ENCODE measurements at places on chromosomes 6 and 20.

GRCh38 chr6:145880361-145880760, 65.8 kb upstream of the FBXO30 start:
- DNase-seq = no peak

- DNase-seq = no peak
Observed at GRCh38 chr6:18053555-18054445, 66.4 kb upstream of the KIF13A start.

DNA sequence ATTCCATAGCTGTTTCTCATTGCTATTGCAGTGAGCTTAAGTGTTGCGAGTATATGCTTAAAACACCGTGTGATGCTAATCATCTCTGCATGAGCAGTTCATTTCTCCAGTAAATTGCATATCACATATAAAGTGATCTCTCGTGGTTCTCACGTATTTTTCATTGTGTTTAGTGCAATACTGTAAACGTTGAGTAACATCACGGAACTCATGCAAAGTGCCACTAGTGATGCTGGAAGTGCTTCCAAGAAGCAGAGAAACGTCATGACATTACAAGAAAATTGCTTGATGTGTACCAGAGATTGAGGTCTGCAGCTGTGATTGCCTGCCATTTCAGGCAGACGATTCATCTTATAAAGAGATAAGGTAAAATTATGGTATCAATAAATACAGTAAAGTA, 830.4 kb downstream of the GRIK2 start:
- DNase-seq = no peak

- DNase-seq = no peak
Observed at GRCh38 chr20:58331961-58332551, 22.5 kb downstream of the RAB22A start.

GRCh38 chr6:73644941-73645591, 8.7 kb downstream of the SLC17A5 start:
- DNase-seq = no peak

DNA sequence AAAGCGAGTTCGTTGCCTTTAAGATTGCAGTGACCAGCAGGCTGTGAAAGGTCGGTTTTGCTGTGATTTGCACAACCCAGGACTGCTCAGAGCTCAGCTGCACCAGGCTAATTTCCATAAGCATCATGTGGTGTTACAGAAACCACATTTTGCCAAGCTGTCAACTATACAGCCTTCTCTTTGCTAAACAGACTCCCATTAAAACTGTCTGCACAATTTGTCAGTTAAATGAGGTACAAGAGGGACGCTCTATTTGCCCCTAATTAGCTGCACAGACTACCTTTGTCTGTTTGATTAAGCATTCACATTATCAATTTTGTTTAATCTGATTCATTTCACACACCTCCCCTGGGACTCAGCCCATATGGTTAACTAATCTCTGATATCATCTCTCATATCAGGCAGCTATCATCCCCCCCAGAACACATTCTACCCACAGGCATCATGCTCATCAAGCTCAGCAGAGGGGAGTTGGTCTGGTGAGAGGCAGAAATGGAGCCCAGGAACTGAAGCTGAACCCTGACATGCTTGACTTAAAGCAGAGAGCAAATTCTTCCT, 62.1 kb downstream of the OLIG3 start:
- DNase-seq = no peak

GRCh38 chr6:166764473-166765233, 137.6 kb upstream of the RPS6KA2 start:
- DNase-seq = no peak

GRCh38 chr6:83221889-83222479, 28.8 kb downstream of the RWDD2A start:
- DNase-seq = peak; percentile 38

GRCh38 chr6:41690541-41691330, 44.7 kb downstream of the TFEB start:
- DNase-seq = no peak

DNA sequence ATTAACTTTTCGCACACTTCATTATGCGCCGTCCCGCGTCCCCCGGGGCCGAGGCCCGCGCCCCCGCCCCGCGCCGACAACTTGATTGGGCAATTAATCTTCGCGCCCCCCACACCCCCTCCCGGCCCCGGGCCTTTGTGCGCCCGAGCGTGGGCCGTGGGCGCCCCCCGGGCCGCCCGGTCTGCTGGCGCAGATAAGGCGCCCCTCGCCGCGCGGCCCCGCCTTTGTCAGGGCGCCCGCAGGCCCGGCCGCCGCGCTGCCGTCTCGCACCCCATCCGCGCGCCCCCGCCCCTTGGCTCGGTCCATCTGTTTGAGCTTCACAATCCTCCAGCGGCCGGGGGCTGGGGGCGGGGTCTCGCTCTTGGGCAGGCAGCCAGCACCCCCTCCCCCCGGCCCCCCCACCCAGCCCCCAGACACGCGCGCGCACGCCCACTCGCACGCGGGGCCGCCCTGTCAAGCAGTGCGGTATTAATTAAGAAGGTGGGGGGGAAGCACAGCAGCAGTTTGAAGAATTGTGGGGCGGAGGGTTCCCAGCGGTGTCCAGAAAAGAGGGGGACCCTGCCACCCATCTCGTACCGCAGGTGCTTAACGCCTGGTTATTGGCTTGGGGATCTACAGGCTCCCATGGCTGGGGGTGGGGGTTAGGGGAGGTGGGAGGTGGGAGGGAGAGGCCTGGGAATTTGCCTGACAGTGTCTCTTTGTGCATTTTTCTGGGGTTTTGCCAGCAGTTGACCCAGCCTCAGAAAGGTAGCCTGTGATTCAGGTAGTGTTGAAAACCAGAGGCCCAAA, 34.6 kb upstream of the SCRT2 start:
- no peak for DNase-seq

- no peak for DNase-seq
Observed at GRCh38 chr6:31764198-31764597, 1.7 kb downstream of the SAPCD1 start.

- no peak for DNase-seq
Observed at GRCh38 chr6:113047932-113048331, 700.8 kb downstream of the RFPL4B start.
